ENCODE measurements at places on chromosomes 11 and 22. TPM values are rescaled to one million over a fixed set of nuclear protein-coding genes. Genes with fewer than 3 reads are reported as not detected.

GRCh38 chr22:39144101-39144767 lies 8.2 kb downstream of the CBX7 start:
- H3K27ac ChIP-seq, result no peak overlapping the region
- H3K4me3 ChIP-seq, result no peak overlapping the region
- no peaks in the 10 kb centered on the region for H3K36me3 ChIP-seq
- peak; percentile 74 for DNase-seq
- no peaks in the 10 kb centered on the region for H3K4me1 ChIP-seq

DNA sequence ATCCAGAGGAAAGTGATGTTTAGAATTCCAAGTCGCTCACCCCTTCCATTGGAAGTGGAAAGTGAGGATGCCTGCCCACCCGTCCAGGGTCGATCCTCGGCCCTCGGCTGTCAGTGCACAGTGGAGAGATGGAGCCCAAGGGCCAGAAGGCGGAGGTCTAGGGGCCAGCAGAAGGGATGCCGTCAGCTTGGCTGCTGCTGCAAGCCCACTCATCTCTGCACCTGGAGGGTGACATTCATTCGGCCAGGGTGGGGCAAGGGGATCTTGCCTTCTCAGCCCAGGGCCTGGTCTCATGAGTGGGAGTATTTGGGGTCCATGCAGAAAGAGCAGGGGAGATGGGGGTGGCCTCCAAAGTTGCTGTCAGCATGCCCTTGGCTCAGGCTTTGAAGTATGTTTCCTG lies 30.7 kb downstream of the LINC01488 start:
- H3K27ac ChIP-seq, result no peak overlapping the region
- H3K4me1 ChIP-seq, result no peaks in the 10 kb centered on the region
- no peak overlapping the region for H3K4me3 ChIP-seq
- no peaks in the 10 kb centered on the region for H3K36me3 ChIP-seq
- H3K27me3 ChIP-seq, result no peaks in the 10 kb centered on the region
- peak; percentile 49 for DNase-seq

DNA sequence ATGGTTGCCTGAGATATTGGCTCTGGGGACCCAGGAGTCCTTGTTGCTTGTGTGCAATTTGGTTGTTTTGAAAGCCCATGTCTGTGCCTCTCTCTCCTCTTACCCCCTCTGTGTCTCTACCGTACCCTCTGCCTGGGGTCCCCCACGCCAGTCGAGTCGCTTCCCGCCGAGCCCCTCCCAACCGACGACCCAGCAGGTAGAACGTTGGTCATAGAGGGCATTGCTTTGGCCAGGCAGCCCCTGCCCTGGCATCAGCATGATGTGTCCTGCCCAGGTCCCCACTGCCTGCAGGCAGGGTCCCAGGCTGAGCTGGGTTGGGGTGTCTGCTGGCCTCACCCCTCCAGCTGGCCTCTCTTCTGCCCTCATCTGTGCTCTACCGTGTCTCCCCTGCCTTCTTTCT lies 35.0 kb downstream of the TREH start:
- peaks cover 15% of the 10 kb centered on the region for H3K36me3 ChIP-seq
- H3K27me3 ChIP-seq, result no peaks in the 10 kb centered on the region
- DNase-seq, result no peak
- no peaks in the 10 kb centered on the region for H3K4me1 ChIP-seq
- no peak overlapping the region for H3K4me3 ChIP-seq

- peak; percentile 80 for DNase-seq
- no peaks in the 10 kb centered on the region for H3K27me3 ChIP-seq
- peaks cover 5% of the 10 kb centered on the region for H3K4me1 ChIP-seq
- H3K4me3 ChIP-seq, result peak overlapping the region; percentile 89
These were observed 829 bp upstream of the ZBED5 start for GRCh38 chr11:10858439-10859325.

GRCh38 chr11:73072935-73073481 lies 69.1 kb downstream of the FCHSD2 start:
- no peak overlapping the region for H3K27ac ChIP-seq
- no peak for DNase-seq
- no peaks in the 10 kb centered on the region for H3K4me1 ChIP-seq

- H3K27ac ChIP-seq, result no peak overlapping the region
- no peaks in the 10 kb centered on the region for H3K27me3 ChIP-seq
- H3K4me1 ChIP-seq, result no peaks in the 10 kb centered on the region
- H3K36me3 ChIP-seq, result peaks cover 2% of the 10 kb centered on the region
These were observed 55.6 kb downstream of the PHF21A start for GRCh38 chr11:46065681-46066080.

DNA sequence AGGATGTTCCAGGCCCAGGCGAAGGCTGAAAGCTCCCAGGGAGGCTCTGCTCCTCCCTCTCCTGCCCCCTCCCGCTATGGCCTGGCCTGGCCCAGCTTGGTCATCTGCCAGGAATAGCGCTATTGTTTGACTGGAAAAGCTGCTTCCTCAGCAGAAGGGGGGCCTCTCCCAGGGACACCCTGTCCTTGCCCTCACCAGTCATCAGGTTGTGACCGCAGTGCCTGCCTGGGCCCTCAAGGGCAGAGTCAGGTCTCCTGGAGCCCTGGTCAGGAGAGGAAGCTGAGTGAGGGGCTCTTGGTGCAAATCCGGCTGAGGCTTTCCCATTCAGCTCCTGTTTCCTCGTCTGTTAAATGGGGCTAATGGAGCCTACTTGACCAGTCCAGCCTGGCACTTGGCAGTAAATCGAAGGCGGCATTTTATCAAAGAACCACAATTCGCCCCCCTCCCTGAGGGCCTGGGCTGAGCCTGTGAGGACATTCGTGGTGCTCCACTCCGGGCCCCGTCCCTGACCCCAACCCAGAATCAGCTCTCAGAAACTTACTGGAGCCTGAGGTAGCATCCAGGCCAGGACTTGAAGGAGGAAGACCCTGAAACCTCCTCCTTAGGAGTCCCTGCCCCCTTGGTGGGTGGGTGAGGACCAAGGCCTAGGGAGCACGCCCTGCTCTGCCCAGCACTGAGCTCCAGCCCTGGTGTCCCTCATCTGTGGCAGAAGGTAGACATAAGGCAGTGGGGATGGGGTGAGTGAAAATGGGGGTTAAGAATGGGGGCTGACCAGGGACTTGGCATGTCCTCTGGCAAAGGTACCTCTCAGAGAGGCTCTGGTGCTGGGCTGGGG lies 2.0 kb upstream of the CASTOR1 start:
- peak; percentile 91 for DNase-seq
- H3K4me3 ChIP-seq, result no peak overlapping the region
- H3K4me1 ChIP-seq, result no peaks in the 10 kb centered on the region
- H3K36me3 ChIP-seq, result peaks cover 3% of the 10 kb centered on the region

DNA sequence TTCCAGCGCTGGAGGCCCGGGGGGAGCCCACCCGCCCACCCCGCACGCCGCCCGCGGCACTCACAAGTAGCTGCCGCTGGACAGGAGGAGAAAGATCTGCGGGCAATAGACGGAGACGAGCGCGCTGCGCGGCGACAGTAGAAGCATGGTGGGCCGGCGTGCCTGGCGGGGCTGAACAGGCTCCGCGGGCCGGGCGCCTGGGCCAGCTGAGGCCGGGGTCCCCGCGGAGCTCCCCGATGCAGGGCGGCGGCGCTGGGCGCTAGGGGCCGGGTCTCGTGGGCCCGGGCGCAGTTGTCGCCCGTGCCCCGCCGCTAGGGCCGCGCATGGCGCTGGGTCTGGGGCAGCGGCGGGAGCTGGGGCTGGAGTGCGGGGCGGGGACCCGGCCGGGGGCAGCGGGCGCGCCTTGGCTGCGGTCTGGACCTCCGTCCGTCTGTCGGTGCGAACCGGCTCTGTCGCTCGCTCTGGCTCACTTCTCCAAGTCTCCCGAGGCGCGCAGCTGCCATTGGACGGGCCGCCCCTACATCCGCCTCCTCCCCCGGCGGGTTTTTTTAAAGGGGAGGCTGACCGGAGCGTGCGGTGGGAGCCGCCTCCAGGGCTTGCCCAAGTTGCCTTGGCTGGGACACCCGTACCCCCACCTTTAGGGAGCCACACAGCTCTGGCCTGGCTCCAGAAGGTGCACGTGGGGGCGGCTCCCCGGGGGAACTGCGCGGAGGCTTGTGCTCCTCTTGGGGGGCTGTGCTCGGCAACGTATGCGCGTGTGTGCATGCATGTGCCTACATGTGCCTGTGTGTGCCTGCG lies 4.7 kb downstream of the WNT7B start:
- H3K4me3 ChIP-seq, result no peak overlapping the region
- H3K4me1 ChIP-seq, result no peaks in the 10 kb centered on the region
- no peaks in the 10 kb centered on the region for H3K27me3 ChIP-seq
- H3K36me3 ChIP-seq, result no peaks in the 10 kb centered on the region

Gene LGR4
- total RNA-seq, result 19.5 TPM

Gene TMEM121B
- total RNA-seq, result 0.87 TPM

Gene CYP2R1
- total RNA-seq, result 26.2 TPM

Gene OR8K1
- not detected for total RNA-seq
